ENCODE measurements at places on chromosomes 7 and 10.
A peak's percentile ranks its signal among the peaks of the same experiment; 100 is the strongest.

DNA sequence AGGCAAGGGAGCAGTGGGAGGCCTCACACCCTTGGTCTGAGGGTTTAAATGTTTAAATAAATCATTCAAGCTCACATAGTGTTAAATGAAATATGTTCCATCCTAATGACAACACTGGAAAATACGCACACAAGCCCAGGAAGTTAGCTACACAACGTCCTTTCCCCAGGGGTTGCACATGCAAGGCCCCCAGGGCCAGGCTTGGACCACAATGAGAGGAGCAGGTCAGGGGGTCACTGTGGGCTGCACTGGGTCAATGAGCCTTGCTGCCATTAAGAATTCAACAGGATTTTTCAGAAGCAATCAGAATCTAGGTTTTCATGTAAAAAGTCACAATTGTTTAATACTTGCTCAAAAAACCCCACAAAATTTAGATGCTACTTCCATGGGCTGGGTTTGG is 64.9 kb upstream of the ADCY1 start:
- DNase-seq, result no peak

- DNase-seq, result no peak
Measured at GRCh38 chr10:125531465-125531864, 151.5 kb downstream of the TEX36 start.

GRCh38 chr7:33743594-33743993 is 161.7 kb upstream of the BMPER start:
- DNase-seq, result no peak

DNA sequence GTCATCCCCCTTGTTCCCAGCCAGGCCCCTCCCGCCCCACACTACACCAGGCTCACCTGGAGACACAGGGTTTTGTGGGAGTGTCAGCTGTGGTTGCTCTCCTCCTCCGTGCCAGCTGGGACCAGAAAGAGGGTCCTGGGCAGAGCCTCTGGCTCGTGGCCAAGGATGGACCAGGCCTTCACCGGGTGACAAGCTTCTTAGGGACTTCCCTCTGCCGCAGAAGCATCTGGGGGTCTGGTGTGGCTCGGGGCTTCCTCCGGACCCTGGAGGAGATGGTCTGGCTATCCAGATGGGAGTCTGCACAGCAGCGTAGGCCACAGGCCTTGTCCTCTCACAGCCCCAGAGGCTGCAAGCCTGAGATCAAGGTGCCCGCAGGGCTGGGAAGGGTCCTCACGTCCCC is 63.8 kb upstream of the CFAP46 start:
- no peak for DNase-seq

DNA sequence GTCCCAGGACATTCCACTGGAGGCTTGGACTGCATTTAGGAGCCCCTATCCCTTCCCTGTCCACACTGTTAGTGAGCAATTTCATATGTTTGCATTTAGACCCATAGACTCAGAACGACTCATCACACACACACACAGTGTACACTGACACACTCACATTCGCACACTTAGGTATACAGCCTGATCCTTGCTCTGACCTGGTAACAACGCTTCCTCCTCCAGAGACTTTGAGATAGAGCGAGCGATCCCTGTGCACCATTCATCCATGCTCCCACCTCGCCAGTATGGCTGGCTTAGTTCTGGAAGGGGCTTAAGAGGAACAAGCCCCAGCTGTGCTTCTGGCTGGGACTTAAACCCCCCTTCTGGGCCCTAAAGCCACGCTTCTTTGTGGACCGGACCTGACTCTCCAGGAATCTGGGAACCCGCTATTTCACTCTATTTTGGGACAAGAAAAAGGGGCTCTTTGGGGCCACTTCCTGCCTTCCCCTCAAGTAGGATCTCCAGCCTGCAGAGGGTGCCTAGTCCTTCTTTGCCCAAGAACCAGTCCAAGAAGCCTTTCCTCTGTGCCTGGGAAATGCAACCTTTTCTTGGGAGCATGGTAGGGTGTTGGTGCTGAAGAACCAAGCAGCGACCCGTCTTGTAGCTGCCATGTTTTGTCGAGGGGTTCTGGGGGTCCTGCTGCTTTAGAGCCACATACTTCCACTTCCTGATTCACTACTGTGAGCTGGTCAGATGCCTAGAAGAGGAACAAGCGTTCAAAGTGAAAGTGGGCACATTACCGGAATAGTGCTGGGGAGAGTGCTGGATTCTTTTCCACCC is 1.1 kb upstream of the HOXA13 start:
- DNase-seq, result no peak

DNA sequence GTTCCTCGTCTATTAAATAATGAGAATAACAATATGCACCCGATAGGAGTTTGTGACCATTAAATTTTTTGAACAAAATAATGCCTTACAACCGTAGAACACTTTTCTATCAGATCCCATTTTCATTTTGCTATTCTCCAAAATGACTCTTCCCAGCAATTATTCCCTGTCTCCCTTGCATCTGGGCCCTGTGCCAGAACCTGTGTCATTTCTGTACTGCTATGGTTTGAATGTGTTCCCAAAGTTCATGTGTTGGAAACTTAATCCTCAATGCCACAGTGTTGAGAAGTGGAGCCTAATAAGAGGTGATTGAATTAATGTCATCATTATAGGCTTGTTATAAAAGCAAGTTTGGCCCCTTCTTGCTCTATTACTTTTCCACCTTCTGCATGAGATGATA is 33.2 kb upstream of the SMNDC1 start:
- no peak for DNase-seq

DNA sequence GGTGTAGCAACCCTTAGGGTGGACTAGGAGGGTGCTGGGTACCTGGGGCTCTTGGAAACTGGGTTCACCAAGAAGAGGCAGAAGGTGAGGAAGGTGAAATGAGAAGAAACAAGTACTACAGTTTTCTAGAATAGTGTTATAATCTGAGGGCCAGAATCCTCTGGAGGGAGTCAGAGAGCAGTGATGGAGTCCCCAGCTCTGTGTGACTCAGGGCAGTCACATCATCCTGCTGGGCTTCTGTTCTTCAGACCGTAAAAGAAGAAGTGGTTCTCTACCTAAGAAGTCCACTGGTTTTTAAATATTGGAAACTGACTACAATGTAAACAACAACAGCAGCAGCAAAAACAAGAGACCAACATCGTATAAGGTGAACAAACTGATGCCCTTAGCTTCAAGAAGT is 197.3 kb downstream of the PRPF18 start:
- DNase-seq, result peak; percentile 54

GRCh38 chr7:31061185-31061584 is 9.1 kb downstream of the ADCYAP1R1 start:
- DNase-seq, result no peak

DNA sequence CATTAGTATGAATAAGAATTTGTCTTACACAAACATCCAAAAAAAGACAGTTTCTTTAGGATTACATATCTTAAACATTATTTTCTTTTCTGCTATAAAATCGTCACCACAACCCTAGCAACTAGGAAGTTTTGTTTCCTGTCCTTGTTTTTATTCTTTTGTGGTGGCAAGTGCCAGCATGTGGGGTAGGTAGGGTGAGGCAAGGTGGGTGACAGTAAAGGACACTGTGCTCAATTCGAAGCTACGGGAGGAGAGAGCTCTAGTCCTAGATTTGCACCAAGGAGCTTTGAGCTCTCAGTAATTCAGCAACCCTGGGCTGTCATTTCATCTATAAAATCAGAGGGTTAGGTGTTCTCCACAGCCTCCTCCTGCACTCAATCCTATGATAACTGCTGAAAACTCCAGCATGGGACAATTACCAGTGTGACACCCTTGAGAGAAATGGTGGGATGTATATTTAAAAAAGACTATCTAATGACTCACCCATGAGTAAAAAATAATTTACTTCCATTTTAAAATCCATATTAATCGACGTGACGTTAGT is 187.1 kb downstream of the FAM107B start:
- no peak for DNase-seq

- no peak for DNase-seq
Measured at GRCh38 chr7:151115836-151116418, 29.7 kb downstream of the AGAP3 start.

- no peak for DNase-seq
Measured at GRCh38 chr7:30617359-30617758, 22.7 kb downstream of the GARS1 start.

DNA sequence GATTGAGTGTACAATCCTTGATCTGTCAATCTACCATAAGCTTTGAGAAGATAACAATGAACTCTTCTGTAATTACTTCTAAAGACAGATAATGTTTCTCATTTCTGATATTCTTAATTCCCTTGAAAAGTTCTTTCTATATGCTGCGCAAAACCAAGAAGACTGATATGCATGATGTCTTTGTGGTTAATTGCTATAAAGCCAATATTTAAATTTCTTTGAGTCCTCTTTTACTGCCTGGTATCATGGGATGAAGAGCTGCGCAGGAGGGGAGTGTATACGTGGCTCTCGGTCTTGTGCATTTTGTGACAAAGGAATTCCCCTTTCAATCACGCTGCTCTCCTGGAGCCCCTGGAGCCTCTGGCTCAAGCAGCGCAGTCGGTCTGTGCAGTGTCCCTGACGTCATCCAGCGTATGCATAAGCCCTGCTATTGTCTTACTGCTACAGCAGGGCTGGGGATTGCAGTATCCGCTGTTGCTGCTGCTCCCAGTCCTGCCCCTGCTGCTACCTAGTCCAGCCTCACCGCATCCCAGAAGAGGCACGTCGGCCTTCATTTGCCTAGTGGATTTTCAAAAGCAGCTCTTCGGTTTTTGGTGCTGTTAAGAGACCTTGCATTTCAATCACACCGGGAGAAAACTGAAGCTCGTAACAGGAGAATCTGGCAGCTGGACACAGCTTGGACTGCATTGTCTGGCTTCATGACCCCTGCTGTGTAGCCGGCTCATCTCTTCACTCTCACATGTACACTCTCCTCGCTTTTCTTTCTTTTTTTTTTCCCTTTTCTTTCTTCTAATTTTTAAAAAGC is 66.7 kb downstream of the ST7 start:
- DNase-seq, result no peak

DNA sequence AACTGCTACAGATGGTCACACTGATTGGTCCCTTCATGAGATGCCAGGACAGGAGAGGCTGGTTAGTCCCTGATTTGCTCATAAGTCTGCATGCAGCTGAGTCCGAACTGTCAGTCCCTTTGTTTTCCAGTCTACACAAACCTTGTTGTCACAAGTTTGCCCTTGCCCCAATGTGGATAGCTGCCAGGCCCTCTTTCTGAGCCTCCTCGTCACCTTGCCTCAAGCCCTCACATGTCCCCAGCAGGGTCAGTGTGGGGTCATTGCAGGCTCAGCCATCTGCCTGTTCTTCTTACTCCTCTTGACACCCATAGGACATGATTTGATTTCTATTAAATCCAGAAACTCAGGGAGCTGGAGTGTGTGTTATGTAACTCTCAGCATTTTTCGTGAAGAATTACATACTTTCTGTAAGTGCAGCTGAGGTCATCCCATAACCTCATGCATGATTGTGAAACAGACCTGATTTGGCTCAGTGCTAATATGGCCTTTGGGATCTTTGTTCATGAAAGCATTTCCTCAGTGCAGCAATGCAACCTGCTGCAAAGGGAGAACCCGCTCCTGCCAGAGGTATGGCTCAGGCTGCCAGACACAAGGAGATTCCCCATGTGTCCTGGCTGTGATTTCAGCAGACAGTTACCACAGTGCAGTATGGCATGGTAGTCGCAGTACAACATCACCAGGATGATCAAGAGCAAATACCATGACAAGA is 70.0 kb upstream of the ZMIZ2 start:
- no peak for DNase-seq

DNA sequence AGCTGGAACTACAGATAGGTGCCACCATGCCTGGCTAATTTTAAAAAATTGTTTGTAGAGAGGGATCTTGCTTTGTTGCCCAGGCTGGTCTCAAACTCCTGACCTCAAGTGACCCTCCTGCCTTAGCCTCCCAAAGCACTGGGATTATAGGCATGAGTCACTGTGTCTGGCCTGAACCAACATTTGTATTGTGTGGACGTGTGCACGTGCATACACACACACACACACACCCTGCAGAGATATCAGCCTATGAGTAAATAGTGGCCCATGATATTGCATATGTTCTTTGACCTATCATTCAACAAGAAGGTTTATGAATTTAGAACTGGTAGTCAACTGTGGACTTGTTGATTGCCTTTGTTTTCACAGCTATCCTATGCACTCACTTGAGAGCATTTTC is 161.6 kb downstream of the BAMBI start:
- no peak for DNase-seq

- no peak for DNase-seq
Measured at GRCh38 chr10:8133146-8133545, 78.7 kb downstream of the GATA3 start.

- no peak for DNase-seq
Measured at GRCh38 chr10:17821893-17822292, 12.7 kb downstream of the MRC1 start.

- DNase-seq, result no peak
Measured at GRCh38 chr7:80916770-80917741, 1.8 kb downstream of the SEMA3C start.

DNA sequence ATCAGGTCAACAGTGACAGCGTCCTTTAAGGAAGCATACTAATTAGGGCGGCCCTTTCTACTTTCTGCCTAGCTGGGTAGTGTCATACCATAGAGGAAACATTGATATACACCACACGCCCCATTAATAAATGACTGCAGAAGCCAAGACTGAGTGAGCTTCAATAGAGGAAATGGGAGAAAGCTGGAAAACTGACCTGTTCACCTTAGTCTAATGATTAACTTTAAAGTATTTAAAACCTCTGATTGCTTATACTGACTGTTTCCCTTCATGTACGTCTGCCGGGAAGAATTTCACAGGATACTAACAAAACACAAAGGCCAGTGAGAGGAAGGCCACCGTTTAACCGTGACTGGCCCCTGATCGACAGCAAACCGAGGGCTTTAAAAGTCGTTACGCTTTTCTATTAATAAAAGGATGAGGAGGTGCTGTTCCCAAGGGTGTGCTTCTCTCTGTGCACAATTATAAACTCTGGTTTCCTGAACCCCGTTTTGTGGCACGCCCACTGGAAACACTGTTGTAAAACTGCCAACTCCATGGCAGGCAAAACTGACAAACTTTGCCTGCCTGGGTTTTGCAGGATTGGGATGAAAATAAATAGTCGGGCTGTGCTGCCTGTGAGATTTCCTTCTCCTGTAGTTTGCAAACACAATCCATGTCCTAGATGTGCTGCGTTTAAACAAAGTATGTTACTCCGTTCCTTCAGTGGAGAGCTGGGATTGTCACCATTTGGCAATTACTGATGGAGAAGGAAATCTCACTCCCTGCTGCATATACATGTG is 137.6 kb downstream of the NRP1 start:
- no peak for DNase-seq

DNA sequence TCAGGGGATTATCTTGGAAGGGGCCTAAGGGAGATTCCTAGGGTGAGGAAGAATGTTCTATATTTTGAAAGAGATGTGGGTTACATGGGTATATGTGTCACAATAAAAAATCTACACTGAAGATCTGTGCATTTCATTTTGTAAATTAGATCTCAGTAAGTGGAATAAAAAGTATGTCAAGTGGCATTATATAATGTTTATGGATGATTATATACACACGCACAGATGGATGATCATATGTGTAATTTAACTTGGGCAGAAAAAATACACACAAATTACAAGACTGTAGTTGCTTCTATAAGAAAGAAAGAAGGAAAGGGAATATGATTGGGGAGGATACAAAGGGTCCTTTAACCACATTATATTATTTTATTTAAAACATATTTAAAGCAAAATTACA is 18.5 kb downstream of the ASZ1 start:
- no peak for DNase-seq
